Stimulated activated CD8-positive, alpha-beta memory T cell treated with anti-CD3 and anti-CD28 coated beads, Interleukin-2, amount 100 ng/mL, for 1 hour (primary cell): ENCODE measurements at places on chromosomes 13 and 19.

DNA sequence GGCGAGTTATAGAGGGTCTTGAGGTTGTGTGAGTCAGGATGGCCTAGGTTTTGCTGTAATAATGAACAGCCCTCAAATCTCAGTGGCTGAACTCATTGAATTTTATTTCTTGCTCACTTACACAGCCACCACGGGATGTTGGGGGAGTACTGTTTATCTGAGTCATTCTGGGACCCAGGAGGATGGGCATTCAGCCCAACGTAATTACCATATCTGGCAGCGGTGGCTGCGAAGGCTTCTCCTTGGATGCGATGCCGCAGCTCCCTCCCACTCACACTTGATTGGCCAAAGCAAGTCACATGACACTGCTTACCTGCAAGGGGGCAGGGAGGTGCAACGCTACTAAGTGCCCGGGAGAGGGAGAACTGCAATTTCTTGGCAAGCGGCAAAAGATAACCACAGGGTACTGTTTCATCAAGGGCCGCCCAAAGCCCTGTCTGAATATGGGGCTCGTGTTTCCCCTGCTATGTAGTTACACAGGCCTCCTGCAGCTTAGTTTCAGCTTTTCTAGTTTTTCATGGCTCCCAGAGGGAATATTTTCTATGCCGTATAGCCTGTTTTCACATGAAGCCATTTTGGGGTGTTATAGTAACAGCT is 19.9 kb downstream of the ZSWIM9 start:
- peak; percentile 23 for DNase-seq

- DNase-seq: no peak
These were observed 561.0 kb downstream of the TBC1D4 start for GRCh38 chr13:74920920-74921319.

- DNase-seq: no peak
These were observed 2.1 kb upstream of the CIRBP start for GRCh38 chr19:1266916-1267476.

DNA sequence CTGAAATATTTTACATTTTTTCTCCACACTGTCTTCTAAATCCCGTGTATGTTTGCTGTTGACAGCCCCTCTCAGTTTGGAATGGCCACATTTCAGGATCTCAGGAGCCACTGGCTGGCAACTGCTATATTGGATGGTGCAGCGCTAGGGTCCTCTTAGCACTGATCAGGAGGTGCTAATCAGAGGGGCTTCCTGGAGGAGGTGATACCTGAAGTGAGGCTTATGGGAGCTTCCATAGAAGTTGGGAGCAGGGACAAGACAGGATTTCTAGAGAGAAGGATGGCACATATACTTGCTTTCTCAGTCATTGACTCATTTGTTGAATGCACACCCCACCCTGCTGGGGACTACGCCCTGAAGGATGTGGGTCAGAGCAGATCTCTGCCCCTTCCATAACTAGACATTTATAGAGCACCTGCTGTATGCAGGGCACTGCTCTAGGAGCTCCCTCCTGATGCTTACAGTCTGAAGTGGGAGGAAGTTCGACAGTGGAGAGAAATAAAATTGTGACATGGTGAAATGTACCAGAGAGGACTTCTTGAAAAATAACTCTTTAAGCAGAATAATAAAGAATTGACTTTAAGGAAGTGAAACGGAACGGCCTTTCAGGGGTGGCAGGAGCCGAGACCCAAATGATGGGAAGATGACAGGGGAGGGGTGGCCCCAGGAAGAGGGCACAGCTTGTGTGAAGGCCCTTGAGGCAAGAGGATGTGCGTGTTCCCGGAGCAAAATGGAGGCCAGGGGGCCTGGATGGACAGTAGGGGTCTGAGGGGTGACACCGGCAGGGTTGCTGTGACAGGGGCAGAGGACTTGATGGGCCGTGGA is 13.1 kb downstream of the AP2A1 start:
- no peak for DNase-seq

DNA sequence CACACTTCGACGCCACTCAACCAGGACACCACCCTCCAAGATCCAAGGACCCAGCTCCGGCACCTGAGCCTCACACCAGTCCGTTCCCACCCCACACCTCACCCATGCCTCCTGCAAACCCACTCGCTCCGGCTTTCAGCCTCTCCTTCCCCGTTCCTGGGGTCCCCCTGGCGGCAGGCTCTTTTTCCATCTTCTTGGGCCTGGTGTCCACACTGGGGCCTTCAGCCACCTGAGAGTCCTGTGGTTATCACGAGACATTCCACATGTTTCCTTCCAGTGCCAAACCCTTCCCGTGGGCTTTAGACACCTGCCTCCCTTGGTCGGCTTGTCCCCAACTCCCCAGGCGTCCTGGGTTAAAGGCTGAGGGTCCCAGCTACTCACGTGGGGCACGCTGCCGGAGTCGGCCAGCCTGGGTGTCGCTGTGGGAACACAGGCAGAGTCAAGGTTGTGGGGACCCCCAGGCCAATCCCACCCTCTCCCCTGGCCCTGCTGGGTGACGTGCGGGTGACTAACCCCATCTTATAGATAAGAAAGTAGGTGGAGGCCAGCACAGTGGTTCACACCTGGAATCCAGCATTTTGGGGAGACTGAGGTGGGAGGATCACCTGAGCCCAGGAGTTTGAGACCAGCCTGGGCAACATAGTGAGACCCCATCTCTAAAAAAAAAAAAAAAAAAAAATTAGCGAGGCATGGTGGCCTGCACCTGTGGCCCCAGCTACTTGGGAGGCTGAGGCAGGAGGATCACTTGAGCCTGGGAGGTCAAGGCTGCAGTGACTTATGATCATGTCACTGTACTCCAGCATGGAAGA is 1.9 kb downstream of the JSRP1 start:
- DNase-seq: no peak

DNA sequence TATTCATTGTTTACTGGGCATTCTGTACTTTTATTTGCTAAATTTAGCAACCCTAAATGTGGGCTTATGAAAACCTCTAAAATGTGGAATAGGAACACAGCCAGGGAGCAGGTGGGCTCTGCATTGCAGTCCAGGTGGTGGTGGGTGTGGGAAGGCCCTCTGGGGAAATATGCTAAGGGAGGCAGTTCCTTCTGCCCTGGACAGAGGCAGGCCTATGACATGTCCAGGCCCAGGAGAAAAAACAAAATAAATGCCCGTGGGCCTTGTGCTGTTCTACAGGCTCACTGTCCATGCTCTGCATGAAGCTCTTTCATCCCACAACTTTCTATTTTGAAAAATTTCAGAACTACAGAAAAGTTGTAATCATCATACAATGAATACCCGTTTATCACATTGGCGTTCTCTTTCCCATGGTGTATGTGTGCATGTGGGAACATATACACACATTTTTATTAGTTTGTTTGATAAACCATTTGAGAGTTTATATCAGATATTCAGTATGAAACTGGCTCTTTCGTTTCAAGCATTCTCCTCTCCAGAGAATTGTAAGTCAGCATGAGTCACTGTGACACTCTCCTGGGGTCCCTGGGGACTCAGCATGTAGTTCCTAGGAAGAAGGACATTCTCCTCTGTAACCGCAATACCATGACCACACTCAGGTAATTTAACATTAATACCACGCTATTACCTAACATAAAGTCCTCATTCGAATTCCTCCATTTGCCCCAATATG is 505.3 kb downstream of the COG6 start:
- DNase-seq: no peak

DNA sequence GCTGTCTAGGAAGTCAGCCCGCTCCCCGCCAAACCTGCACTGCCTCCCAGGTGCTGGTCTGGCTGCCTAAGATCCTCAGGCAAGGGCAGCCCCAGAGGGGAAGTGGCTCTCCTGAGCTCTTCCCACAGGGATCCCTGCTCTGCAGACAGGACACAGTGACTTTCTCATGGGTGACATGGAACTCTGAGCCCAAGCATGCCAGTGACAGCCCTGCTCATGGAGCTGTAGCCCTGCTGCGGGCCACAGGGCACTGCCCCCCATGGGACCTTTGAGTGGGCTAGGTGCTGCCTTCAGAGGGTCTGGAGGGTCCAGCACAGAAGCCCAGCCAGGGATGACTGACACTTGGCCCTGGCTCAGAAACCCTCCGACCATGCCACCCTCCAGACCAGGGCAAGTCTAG is 109.1 kb downstream of the TUBA3C start:
- DNase-seq: no peak

DNA sequence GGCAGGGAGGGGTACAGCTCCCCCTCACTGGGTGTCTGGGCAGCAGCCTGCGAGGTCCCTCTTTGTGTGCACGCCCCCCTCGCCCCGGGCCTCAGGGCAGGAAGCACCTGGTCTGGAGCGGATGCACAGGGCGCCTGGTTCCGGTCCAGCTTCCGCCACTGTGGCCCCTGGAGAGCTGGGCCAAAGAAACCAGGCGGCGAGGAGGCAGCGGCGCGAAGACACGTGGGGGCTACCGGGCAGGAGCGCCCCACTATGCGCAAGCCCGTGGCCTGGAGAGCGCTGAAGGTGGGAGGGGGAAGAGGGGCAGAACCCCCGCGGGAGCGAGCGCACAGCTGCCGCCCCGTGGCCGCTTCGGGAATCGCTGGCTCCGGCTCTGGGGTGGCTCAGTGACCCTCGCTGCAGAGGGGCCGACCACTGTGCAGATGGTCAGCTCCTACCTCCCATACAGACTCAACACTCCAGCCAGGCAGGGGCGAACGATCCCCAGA is 1.7 kb upstream of the LYL1 start:
- DNase-seq: no peak

GRCh38 chr13:98172590-98173422 is 4.3 kb downstream of the RNF113B start:
- no peak for DNase-seq
